ENCODE measurements at places on chromosomes 12 and 14. TPM values are rescaled to one million over a fixed set of nuclear protein-coding genes. Genes with fewer than 3 reads are reported as not detected.

GRCh38 chr12:24996820-24997219 lies 47.9 kb upstream of the BCAT1 start:
- no peak for DNase-seq

- DNase-seq: no peak
Observed at GRCh38 chr14:64474041-64474440, 8.7 kb downstream of the AKAP5 start.

The MYH6 gene
- 0.09 TPM for total RNA-seq

- no peak for DNase-seq
Observed at GRCh38 chr12:3213768-3214167, 136.6 kb downstream of the TSPAN9 start.

DNA sequence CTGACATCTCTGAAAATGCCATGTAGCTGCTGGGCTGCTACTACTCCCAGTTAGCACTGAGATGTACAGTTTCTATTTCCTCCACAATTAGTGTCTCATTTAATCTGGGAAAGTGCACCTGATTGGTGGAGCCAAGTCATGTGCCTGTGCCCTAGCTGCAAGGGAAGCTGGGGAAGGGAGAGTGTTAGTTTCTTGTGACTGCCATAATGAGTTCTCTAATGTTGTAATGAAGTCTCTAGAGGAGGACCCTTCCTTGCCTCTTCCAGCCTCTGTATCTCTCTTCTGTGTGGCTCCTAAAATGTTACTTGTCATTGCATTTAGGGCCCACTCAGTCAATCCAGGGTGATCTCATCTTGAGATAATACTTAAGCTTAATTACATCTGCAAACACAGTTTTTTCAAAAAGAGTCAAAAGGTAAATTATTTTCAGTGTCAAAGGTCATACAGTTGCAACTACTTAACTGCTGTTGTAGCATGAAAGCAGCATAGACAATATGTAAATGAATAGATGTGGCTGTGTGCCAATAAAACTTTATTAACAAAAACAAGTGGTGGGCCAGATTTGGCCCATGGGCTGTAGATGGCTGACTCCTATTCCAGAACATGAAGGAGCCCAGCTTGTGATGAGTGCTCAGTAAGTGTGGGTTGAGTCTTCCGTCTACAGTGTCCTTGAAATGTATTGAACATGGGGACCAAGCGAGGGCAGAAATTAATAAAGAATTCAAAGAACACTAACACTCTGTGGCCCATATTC lies 137.2 kb upstream of the MAP1LC3B2 start:
- no peak for DNase-seq

The GPRC5D gene
- total RNA-seq: not detected

GRCh38 chr12:75432924-75433323 lies 42.0 kb downstream of the GLIPR1L2 start:
- DNase-seq: no peak

DNA sequence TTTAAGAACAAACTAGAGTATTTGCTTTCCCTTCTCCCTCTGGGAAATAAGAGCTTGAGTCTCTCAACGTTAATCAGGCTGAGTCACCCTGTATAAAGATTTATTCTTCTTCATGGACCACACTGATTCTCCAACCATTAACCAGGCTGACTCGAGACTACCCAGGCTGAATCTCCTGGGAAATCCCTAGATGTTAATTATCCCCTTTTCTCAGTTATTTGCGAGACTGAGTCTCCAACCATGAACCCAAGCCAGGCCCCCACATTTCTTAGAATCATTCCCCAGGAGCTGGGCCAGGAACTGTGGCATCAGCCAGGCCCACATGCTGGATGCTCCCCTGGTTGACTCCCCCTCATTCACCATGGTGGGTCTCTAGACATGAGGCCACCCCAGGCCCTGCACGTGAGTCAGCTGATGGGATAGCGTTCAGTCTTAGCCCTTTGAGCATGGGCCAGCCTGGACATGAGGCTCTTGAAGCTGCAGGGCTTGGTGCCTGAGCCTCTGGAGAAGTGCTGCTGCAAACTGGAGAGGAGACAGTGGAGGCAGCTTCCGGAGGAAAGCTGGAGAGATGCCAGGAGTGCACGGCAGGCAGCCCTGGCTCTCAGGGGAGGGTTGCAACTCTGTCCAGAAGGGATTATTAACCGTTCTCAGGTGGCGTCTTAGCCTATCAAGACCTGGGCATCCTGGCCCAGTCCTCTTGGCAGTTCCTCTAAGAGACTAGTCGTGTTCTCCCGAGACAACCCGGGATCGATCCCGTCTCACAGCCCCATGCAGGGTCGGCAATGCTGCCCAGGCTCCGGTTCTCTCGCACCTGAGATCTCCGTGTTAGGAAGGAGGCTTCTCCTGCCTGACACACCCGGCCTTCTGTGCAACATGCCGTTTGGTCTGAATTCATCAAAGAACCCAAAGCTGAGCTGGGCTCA lies 296.6 kb downstream of the ADGRD1 start:
- DNase-seq: no peak

GRCh38 chr14:64937821-64938193 lies 4.7 kb downstream of the GPX2 start:
- DNase-seq: no peak

DNA sequence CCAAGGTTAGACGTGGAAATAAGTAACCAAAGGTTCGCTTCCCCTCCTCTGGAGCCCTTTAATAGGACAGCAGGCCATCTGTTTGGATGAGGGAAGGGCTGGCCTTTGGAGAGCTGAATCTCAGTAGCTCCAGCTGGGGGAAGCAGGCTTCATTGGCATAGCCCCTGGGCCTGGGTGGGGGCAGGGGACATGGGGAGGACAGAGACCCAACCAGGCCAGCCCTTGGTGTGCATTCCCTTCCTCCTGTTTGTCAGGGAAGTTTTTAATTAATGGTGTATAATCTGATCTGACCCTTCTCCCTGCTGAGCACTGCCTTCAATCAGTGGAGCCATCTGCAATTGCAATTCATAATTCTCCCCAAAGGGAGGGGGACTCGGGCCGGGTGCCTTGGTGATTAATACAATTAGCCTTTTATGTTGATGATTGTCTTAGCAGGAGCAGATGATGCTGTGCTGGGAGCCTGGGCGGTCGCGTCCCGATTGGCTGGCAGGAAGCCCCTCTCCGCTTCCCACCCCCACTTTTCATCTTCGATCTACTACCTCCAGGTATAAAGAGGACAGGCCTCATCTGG lies 6.4 kb downstream of the AQP6 start:
- DNase-seq: no peak

The CLEC12A gene
- total RNA-seq: not detected

The P2RX7 gene
- total RNA-seq: 4.3 TPM

DNA sequence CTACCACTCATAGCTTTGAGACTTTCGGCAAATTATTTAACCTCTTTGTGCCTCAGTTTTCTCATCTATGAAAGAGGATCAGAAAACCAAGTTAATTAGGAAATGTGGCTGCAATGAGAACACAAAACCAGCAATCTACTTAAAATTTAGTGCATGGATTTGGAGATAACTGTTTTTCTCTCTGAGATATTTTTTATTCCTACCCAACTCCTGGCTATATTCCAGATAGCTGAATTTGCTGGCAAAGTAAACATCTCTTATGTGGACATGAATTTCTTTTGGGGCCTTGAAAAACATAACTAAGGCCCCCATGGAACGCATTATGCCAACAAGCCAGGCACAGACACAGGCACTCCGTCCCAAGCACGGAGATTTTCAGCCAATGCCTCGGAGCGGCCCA lies 53.4 kb upstream of the FOXN3 start:
- no peak for DNase-seq

DNA sequence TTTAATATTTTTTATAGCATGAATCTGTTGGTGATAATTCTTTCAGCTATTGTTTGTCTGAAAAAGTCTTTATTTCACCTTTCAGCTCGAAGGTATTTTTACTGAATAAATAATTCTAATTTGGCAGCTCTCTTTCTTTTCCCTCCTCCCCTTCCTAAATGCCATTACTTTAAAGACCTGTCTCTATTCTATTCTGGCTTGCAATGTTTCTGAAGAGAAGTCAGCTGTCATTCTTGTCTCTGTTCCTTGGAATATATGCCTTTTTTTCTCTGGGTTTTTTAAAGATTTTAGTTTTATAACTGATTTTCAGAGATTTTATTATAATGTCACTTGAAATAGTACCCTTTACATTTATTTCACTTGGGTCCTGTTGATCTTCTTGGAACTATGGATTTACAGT lies 237.9 kb upstream of the DAAM1 start:
- DNase-seq: no peak

The PLA2G1B gene
- not detected for total RNA-seq

- no peak for DNase-seq
Observed at GRCh38 chr14:31568161-31568560, 7.0 kb downstream of the NUBPL start.

The TAS2R10 gene
- total RNA-seq: 0.22 TPM

DNA sequence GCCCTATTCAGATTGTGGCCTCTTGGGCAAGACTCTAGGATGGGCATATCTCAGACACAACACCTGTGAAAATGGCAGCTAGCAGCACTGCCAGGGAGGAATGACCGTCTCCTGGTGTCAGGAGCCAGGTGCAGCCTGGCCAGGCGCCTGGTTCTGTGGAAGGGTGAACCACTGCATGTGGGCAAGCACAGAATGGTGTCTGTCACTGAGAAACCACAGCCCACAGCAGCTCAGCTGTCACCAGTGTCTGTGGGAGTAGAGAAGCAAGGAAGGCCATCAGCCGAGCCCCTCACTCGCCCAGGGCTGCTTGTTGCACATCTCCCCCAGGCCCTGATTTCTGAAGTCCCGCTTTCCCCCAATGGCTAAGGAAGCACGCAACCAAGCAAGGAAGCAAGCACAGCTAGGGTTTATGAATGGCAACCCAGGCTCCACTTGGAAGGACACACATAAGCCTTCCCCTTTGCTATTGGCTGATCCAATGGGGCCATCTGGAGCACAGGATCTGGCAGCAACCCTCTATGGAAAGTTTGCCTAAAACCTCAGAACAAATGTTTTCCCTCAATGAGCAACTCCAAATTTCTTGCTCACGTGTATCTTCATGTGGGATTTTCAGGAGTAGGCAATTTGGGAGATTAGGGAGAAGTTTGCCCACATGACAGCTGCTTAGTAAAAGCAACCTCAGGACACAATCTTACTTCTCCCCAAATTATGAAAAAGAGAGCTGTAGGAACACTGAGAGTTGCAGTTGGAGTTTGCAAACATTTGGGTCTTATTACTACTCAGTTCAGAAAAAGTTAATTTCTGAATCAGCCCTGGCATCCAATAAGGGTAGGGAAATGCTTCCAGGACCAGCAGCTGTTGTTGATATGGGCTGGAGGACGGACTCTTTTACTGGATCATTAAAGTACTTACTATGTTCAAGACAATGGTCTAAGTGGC lies 44.7 kb downstream of the GPHB5 start:
- DNase-seq: no peak

- DNase-seq: no peak
Observed at GRCh38 chr14:46487582-46488350, 163.8 kb downstream of the RPL10L start.

The SERPINA10 gene
- not detected for total RNA-seq

DNA sequence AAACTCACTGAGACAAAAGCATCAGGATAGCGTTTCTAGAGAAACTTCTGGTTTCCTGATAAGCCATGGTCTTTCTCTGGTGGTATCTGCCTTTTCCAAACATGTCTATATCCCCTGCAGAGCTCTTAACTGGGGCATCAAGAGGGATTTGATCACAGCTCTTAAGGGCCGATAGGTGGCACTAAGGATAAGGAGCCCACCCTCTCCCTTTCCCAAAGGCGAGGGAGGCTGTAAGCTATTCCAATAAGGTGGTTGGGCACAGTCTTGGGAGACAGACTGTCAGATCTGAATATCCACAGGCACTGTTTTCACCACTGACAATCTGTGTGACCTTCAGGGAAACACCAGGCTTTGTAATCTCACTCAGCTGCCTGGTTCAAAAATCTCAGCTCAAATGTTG lies 206.0 kb downstream of the ADGRD1 start:
- DNase-seq: no peak

DNA sequence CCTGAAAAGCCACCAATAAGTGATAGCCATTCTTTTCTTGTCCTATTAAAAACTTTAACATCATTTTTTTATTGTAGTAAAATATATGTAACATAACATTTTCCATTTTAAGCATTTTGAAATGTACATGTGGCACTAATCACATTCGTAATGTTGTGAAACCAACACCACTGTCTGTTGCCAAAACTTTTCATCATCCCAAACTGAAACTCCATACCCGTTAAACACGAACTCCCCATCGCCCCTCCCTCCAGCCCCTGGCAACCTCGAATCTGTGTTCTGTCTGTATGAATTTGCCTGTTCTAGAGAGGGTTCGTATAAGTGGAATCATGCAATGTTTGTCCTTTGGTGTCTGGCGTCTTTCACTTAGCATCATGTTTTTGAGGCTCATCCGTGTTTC lies 75.9 kb downstream of the CCDC92 start:
- no peak for DNase-seq

DNA sequence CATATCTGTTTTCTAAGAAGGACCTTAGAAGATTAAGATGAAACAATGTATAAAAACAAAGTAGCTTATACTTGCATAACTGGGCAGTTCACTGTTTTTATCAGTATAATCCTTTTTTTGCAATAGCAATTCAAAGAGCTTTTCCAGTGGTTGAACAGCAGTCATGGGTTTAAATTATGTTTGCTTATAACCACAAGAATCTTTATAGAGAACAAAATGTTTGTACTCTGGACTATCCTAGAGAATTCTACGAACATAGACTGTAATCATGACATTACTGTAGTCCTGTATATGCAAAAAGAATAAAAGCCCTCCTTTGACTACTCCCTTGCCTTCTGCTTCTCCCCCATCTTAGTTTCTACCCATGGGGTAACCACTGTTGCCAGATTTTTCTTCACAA lies 5.7 kb downstream of the FAM177A1 start:
- no peak for DNase-seq

- no peak for DNase-seq
Observed at GRCh38 chr12:92058664-92059063, 87.0 kb downstream of the BTG1 start.

Measured in CD8-positive, alpha-beta memory T cell (primary cell).